ENCODE measurements at places on chromosomes 1 and 21. TPM values are rescaled to one million over a fixed set of nuclear protein-coding genes. Genes with fewer than 3 reads are reported as not detected.

DNA sequence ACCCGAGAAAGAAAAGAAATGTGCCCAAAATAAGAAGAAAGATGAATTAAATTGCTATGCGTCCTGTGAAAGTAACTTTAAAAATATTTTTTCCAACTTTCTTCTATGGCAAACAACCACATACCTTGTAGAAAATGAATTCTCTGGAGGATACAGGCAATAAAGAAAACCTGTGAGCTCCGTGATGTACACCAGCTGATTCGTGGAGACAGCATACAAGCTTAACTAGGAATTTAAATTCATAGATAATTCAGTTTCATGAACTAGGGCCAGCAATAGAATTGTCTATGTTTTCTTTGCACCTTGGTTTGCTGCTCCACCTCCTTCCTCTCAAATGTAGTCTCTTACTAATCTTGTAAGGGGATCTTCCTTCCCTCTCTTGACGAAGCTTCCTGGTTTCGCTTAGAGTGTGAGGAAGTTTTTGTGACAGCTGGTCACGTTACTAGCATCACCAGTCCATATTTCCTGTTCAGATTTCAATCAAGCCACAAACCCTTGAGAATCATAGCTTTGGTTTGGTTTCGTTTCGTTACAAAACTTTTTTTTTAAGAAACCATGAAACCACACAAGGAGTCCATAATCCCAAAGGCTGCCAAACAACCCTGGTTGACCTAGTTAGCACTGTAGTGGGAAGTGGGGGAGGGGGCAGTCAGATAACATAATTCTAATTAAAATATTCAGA, 35.8 kb downstream of the GREM2 start:
- H3K4me1 ChIP-seq, result no peaks in the 10 kb centered on the region
- H3K36me3 ChIP-seq, result no peaks in the 10 kb centered on the region

GRCh38 chr1:9145021-9145668, 16.2 kb upstream of the GPR157 start:
- no peaks in the 10 kb centered on the region for H3K27me3 ChIP-seq
- no peak overlapping the region for H3K4me3 ChIP-seq
- H3K36me3 ChIP-seq, result no peaks in the 10 kb centered on the region

DNA sequence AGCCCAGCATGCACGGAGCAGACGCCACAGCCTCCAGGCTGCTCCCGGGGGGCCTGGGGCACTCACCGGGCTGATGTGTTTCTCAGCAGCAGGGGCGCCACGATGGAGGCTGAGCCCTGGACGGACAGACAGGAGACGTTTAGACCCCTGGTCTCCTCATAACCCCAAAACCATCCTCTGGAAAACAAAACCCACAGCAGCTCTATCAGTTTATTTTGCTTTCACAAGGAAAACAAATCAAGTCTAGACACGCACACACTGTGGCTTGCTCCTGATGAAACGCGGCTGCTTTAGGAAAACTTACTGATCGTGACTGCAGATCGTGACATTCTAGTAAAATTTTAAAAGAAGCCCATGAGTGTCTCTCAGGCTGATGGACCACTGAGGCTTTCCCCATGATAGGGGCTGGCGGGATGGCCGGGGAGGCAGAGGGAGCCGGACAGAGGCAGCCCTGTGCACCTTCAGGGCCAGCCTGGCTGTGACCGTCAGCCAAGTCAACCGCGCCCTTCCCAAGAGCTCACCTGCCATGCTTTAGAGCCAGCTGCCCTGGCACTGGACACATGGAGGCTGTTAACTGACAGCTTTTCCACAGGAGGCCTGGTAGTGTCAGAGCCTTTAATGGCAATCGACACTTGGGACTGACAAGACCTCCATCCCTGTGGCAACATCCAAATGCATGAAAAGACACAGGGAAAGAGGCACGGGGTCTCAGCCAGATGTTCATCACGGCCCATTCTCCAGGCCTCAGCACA, 5.2 kb downstream of the POFUT2 start:
- H3K4me3 ChIP-seq, result no peak overlapping the region
- no peak for DNase-seq
- H3K27ac ChIP-seq, result no peak overlapping the region
- peaks cover 25% of the 10 kb centered on the region for H3K4me1 ChIP-seq

DNA sequence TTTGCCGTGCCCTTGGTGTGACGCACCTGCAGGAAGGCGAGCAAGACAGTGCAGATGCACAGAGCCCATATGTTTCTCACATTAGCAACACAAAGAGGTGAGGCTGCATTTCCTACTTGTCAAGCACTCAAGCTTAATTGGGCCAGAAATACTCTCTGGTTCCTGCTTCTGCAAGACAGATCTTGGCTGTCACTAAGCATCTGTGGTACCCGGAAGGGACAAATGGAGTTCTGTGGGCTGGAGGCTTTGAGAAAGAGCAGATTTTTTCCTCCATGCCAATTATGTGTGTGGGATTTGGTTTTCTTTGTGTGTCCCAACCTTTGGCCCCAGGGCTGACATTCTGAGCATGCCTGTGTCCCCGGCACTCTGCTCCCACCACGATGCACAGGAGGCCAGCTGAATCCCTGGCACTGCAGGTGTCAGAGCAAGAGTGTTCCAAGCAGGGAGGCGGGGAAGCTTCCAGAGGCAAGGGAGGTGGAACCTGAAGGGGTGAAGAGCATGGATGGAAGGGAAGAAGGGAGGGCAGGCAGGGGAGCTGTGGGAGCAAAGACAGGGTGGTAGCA, 52.0 kb upstream of the STUM start:
- H3K4me3 ChIP-seq, result no peak overlapping the region
- H3K4me1 ChIP-seq, result no peaks in the 10 kb centered on the region
- H3K27ac ChIP-seq, result no peak overlapping the region
- DNase-seq, result no peak
- no peaks in the 10 kb centered on the region for H3K27me3 ChIP-seq

GRCh38 chr21:41201385-41201784, 33.4 kb downstream of the BACE2 start:
- no peaks in the 10 kb centered on the region for H3K27me3 ChIP-seq
- H3K4me3 ChIP-seq, result no peak overlapping the region
- DNase-seq, result no peak
- peaks cover 14% of the 10 kb centered on the region for H3K36me3 ChIP-seq
- H3K4me1 ChIP-seq, result peaks cover 20% of the 10 kb centered on the region
- no peak overlapping the region for H3K27ac ChIP-seq

Gene FMO5
- 11.3 TPM for total RNA-seq

Gene RGSL1
- not detected for total RNA-seq

Gene RGS13
- total RNA-seq, result 1.4 TPM

- H3K27me3 ChIP-seq, result no peaks in the 10 kb centered on the region
- no peak overlapping the region for H3K27ac ChIP-seq
- H3K36me3 ChIP-seq, result peaks cover 99% of the 10 kb centered on the region
- no peak overlapping the region for H3K4me3 ChIP-seq
Observed at GRCh38 chr21:46116776-46117585, 19.1 kb downstream of the COL6A2 start.

DNA sequence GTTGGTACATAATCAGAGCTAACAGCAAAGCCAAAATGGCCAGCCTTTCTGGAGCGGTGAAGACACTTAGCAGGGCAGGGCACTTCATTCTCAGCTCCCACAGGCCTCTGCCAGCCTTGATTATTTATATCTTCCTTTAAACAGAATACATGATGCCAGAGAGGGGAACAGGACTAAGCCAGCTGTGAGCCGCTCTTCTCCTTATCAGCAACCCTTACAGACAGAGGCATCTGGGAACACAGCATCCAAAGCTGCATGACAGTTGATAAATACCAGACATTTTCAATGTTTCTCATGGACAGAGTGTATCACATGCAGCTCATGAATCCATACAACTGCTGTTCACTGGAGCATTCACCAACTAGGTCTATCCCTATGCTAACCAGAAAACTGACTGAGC, 29.1 kb downstream of the DNAJC11 start:
- H3K4me3 ChIP-seq, result no peak overlapping the region
- no peaks in the 10 kb centered on the region for H3K4me1 ChIP-seq
- no peaks in the 10 kb centered on the region for H3K27me3 ChIP-seq

DNA sequence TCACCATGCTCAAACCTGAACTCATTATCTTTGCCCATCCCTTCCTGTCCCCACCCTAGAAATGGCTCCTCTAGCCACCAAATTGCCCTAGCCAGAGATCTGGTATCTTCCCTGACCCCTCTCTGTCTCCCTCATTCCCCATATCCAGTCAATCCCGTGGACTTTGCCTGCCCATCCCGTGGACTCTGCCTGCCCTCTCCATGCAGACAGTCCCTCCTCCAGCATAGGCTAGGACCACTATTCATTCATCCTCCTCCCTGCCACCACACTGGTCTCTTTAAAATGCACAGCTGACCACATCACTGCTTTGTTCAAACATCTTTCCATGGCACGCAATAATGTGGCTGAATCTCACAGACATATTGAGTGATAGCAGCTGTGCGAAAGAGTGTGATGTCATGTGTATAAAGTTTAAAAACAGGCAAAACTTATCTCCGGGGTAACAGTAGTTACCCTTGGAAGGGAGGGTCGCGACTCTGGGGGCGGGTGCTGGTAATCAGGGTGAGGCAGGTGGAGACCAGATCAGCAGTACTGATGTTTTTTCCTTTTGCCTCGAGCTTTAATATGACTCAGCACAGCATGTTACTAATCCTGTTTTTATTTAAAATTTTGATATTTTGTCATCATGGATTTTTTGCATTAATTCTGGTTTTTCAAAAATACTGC, 4.8 kb upstream of the SLC2A1 start:
- peaks cover 16% of the 10 kb centered on the region for H3K27me3 ChIP-seq
- no peaks in the 10 kb centered on the region for H3K36me3 ChIP-seq
- H3K27ac ChIP-seq, result no peak overlapping the region

- H3K27me3 ChIP-seq, result no peaks in the 10 kb centered on the region
- no peak overlapping the region for H3K27ac ChIP-seq
- H3K4me3 ChIP-seq, result no peak overlapping the region
- H3K4me1 ChIP-seq, result no peaks in the 10 kb centered on the region
- DNase-seq, result no peak
Observed at GRCh38 chr1:41712081-41712480, 206.6 kb downstream of the HIVEP3 start.

Gene PERM1
- total RNA-seq, result not detected

GRCh38 chr1:193109619-193110018, 4.4 kb upstream of the GLRX2 start:
- H3K36me3 ChIP-seq, result no peaks in the 10 kb centered on the region
- H3K4me1 ChIP-seq, result no peaks in the 10 kb centered on the region
- no peak for DNase-seq
- H3K27ac ChIP-seq, result no peak overlapping the region
- no peak overlapping the region for H3K4me3 ChIP-seq

Gene AADACL4
- not detected for total RNA-seq

GRCh38 chr1:64942675-64943074, 23.7 kb downstream of the JAK1 start:
- H3K4me1 ChIP-seq, result peaks cover 31% of the 10 kb centered on the region
- no peak for DNase-seq
- H3K36me3 ChIP-seq, result no peaks in the 10 kb centered on the region
- H3K27me3 ChIP-seq, result no peaks in the 10 kb centered on the region

Gene GBP7
- not detected for total RNA-seq

DNA sequence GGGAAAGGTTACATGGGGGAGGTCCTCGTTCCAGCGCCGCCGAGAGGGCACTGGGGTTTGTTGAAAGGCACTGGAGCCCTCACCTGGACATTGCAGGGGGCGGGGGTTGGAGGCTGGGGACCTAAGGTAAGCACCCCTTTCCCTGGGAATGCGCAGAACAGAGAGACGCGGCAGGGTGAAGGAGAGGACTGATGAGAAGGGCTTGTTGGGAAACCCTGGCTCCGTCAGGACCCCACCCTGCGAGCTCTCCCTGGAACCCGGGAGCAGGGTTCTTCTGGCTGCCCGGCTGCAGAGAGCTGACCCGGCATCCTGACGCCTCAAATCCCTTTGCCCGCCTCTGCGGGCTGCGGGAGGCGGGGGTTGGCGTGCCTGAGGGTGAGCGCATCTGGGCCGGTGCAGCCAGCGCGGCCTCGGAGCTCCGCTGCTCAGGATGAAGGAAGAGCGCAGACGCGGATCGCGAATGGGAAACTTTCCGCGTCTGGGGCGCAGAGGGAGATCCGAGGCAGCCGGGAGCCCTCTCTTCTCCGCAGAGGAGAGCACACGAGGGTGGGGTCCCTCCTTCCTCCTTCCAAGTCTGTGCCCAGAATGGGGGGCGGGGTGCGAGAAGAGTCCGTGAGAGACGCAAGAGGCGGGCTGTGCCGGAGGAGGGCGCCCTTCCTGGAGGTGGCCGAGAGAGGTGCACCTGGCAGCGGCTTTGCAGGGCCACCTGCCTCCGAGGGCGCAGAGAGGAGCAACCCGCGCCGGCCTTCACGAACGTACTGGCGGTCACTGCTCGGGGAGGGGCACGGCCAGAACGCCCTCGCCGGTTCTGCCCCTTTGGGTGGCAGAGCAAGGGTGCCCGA, 2.4 kb downstream of the IGSF21 start:
- H3K27me3 ChIP-seq, result peaks cover 100% of the 10 kb centered on the region
- peak overlapping the region; percentile 12 for H3K4me3 ChIP-seq
- H3K27ac ChIP-seq, result no peak overlapping the region
- H3K4me1 ChIP-seq, result peaks cover 16% of the 10 kb centered on the region

- DNase-seq, result no peak
- H3K4me1 ChIP-seq, result peaks cover 44% of the 10 kb centered on the region
- no peaks in the 10 kb centered on the region for H3K27me3 ChIP-seq
- H3K4me3 ChIP-seq, result no peak overlapping the region
Observed at GRCh38 chr1:111191496-111191895, 8.9 kb downstream of the DENND2D start.

DNA sequence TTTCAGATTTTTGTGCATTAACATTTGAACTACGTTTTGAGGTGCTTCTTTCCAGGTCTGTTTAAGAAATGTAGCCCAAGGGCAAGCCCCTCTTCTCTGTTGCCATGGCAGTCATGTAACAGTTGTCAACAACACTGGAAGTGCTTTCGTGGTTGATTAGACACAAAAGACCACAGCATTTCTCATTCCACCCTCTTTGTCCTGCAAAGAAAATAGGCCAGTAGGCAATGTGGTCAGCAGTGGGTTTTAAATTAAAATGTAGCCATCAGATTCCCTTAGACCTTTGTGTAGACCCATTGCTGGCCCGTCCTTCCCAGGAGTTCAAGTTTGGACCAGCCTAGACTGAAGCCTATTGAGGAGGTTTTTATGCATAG, 35.4 kb downstream of the VANGL1 start:
- H3K4me3 ChIP-seq, result no peak overlapping the region
- H3K36me3 ChIP-seq, result no peaks in the 10 kb centered on the region
- H3K4me1 ChIP-seq, result no peaks in the 10 kb centered on the region
- H3K27ac ChIP-seq, result no peak overlapping the region

DNA sequence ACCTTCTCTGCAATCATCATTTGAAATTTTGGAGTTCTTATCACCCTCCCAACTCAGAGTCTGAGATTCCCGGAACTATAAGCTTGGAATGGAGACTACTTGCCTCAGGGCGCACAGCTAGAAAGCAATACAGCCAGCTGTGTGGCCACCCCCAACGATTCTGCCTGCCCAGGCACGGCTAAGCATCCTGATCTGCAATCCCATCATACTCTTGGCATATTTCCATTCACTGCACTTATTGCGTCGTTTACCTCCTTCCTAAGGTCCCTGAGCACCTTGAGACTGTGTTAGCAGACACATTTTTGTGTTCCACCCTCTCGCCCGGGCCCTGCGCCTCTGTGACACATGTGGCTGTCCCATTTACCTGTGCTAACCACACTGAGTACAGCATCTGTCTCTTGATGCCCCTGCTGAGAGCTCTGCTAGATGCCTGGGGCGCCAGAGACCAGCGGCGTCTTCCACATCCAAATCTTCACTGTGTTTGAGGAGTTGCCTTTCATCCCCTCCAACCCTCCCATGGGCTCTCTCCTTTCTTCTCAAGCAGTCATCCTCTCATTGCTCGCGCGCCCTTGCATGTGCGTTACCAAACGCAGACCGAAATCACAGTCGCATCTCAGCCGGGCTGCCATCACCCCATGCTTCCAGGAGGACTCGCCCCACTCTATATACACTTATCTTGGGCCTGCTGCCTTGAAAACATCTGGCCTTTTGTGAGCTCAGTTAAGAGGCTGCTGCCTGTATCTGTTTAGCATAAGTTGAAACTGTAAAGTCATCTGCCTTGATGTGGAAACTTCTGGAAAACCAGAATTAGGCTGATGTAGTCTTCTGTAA, 3.5 kb upstream of the CLDN19 start:
- no peaks in the 10 kb centered on the region for H3K4me1 ChIP-seq
- H3K4me3 ChIP-seq, result no peak overlapping the region
- H3K27me3 ChIP-seq, result no peaks in the 10 kb centered on the region
